Naive thymus-derived CD8-positive, alpha-beta T cell (primary cell): ENCODE measurements at places on chromosomes 16 and 17.
A peak's percentile ranks its signal among the peaks of the same experiment; 100 is the strongest.

DNA sequence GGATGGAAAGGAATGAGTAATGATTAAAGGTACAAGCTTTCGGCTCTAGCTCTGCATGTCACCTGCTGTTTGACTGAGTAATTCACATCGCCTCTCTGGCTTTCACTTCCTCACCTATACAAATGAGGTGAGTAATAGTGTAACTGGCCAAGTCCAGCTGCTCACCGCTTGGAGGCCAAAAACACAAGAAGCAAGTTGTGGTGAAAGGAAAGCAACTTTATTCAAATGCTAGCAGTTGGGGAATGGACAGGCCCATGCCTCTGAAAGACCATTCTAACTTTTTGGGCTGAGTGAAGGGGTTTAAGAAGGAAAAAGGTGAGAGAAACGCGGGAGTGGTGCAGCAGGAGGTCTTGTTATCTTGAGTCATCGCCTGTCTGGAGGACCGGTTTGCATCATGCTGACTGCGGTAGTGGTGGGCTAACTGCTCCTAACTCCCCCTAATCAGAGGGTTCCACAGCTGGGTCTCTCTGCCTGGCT lies 45.7 kb upstream of the CSNK2A2 start:
- H3K27ac ChIP-seq: no peak overlapping the region
- no peak overlapping the region for H3K4me3 ChIP-seq
- H3K36me3 ChIP-seq: no peaks in the 10 kb centered on the region
- no peaks in the 10 kb centered on the region for H3K4me1 ChIP-seq
- DNase-seq: no peak
- H3K27me3 ChIP-seq: peaks cover 48% of the 10 kb centered on the region

DNA sequence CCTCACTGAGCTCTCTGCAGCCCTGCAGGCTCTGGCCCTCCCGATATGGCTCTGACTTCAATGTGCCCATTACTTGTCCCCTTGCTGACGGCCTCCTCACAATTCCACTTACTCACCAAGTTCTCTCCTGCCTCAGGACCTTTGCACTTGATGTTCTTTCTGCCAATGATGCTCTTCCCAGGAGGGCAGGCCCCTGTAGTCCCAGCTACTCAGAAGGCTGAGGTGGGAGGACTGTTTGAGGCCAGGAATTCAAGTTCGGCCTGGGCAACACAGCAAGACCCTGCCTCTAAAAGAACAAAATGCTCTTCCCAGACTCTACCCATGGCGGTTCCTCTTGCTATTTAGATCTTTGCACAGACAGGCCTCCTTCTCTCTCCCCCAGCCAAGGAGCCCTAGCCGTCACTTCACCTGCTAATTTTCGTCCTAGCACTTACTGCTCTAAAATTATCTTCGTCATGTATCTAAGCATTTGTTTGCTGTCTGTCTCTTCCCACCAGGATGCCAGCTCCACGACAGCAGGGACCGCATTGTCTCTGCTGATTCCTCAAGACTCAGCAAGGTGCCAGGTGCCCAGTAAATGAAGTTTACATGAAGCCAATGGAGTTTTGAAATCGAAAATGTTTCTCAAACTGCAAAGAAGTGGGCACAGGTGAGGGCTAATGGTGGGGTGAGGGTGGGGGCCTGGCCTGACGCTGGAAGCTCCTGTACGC lies 626 bp upstream of the RAI1 start:
- peak overlapping the region; percentile 66 for H3K4me3 ChIP-seq
- no peak overlapping the region for H3K27ac ChIP-seq
- peaks cover 51% of the 10 kb centered on the region for H3K4me1 ChIP-seq
- no peaks in the 10 kb centered on the region for H3K27me3 ChIP-seq
- no peak for DNase-seq

GRCh38 chr17:57810721-57811637 lies 38.9 kb downstream of the MRPS23 start:
- DNase-seq: no peak
- H3K27ac ChIP-seq: no peak overlapping the region
- peaks cover 15% of the 10 kb centered on the region for H3K4me1 ChIP-seq
- peak overlapping the region; percentile 15 for H3K4me3 ChIP-seq
- no peaks in the 10 kb centered on the region for H3K36me3 ChIP-seq
- peaks cover 48% of the 10 kb centered on the region for H3K27me3 ChIP-seq

DNA sequence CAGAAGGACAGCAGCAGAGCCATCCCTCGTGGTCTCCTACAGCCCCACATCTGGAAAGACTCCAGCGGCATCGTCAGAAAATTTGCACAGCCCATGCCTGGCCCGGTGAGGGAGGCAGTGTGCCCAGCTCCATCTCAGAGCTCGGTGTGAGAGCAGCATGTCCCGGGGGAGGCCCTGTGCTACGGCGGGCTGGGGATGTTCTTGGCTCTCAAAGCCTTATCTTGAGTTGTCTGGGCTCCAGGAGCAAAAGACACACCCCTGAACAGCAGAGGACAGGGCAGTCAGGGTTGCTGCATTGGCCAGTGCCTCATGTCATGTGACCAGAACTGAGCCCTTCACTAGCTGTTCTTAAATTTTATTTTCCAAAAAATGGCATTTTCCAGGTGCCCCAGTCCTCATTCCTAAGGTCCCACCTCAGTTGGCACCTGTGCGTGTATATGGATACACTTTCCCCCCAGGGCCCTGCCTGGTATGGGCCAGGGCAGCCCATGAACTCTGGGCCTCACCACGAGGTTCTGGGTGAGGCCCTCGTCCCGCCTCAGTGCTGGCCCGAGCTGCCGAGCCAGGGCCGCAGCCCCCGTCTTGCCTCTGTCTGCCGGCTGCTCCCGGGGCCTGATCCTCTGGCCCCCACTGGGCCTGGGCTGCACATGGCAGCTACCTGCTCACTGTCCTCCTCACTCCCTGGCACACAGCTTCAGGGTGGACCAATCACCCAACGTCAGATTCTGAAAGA lies 3.0 kb downstream of the NUDT16L1 start:
- DNase-seq: no peak
- peak overlapping the region; percentile 34 for H3K27ac ChIP-seq
- H3K4me3 ChIP-seq: no peak overlapping the region
- H3K36me3 ChIP-seq: no peaks in the 10 kb centered on the region
- peaks cover 6% of the 10 kb centered on the region for H3K4me1 ChIP-seq

- peaks cover 14% of the 10 kb centered on the region for H3K27me3 ChIP-seq
- no peak overlapping the region for H3K4me3 ChIP-seq
- H3K4me1 ChIP-seq: peaks cover 37% of the 10 kb centered on the region
- H3K36me3 ChIP-seq: no peaks in the 10 kb centered on the region
- no peak for DNase-seq
Measured at GRCh38 chr16:57894390-57895080, 76.4 kb downstream of the CNGB1 start.

DNA sequence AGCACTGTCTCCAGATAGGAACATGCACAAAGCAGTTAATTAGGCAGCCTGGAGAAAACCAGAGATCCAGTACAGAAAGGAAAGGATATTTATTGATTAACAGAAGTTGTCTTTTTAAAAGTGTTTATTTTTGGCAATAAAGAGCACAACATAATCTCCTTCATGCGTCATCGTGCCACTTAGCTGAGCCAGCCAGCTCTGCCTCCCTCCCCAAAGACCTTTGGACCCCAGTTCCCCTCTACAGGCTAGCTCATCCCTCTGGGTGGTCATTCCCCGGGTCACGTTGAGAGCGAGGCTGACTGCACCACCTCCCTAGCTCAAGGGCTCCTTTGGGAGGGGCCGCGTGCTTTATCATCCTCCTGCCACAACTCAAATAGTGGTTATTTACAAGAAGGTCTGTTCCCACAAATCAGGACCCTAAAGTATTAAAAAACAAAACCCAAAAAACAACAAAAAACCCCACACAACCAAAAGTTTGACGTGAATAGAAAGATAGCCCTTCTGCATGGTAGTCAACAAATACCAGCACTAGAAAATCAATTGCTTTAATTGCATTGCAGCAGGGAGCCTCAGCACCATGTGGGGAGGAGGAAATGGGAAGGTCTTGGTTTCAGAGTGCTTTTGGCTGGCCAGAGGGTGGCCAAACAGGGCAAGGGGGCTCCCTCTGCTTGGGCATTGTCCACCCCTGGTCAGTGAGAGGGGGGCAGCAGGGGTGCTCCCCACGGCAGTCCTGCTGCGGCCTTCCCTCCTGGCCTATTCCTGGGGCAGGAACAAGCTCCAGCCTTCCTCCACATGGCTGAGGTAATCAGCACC lies 9.6 kb downstream of the POLR2C start:
- no peaks in the 10 kb centered on the region for H3K27me3 ChIP-seq
- no peak overlapping the region for H3K27ac ChIP-seq
- H3K4me1 ChIP-seq: peaks cover 14% of the 10 kb centered on the region
- peaks cover 3% of the 10 kb centered on the region for H3K36me3 ChIP-seq

DNA sequence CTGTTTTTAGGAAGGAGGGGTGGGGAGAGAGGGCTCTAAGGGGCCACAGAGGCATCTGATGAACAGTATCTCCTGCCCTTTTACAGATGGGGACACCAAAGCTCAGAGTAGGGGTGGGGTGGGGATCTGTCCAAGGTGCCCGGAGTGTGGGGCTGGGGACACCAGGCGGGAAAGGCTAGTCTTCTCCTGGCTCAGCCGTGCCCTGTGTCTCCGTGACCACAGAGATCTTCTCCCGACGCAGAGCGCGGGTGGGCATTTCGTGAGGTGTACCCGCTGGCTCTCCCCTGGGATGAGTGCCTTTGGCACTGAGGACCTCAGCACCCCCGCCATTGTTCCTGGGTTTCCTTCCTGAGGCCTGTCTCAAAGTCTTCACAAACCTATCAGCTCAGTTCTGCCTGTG lies 209.6 kb downstream of the NTN1 start:
- no peak overlapping the region for H3K27ac ChIP-seq
- no peaks in the 10 kb centered on the region for H3K27me3 ChIP-seq
- peaks cover 2% of the 10 kb centered on the region for H3K4me1 ChIP-seq
- no peak for DNase-seq
- H3K4me3 ChIP-seq: no peak overlapping the region

GRCh38 chr17:35374766-35375344 lies 1.4 kb upstream of the SLFN11 start:
- H3K36me3 ChIP-seq: no peaks in the 10 kb centered on the region
- no peak for DNase-seq
- no peaks in the 10 kb centered on the region for H3K27me3 ChIP-seq
- H3K27ac ChIP-seq: peak overlapping the region; percentile 100

GRCh38 chr16:86505185-86505898 lies 5.0 kb upstream of the FOXF1 start:
- no peaks in the 10 kb centered on the region for H3K36me3 ChIP-seq
- no peak for DNase-seq
- H3K4me3 ChIP-seq: peak overlapping the region; percentile 14
- no peak overlapping the region for H3K27ac ChIP-seq

- peaks cover 22% of the 10 kb centered on the region for H3K27me3 ChIP-seq
- no peak overlapping the region for H3K27ac ChIP-seq
- DNase-seq: no peak
- peaks cover 3% of the 10 kb centered on the region for H3K4me1 ChIP-seq
- no peaks in the 10 kb centered on the region for H3K36me3 ChIP-seq
Measured at GRCh38 chr16:5575121-5575520, 477.5 kb upstream of the EEF2KMT start.

GRCh38 chr16:86963600-86964575 lies 353.3 kb downstream of the C16orf95 start:
- peaks cover 6% of the 10 kb centered on the region for H3K27me3 ChIP-seq
- no peak overlapping the region for H3K27ac ChIP-seq
- DNase-seq: no peak
- H3K4me1 ChIP-seq: no peaks in the 10 kb centered on the region
- H3K4me3 ChIP-seq: no peak overlapping the region

GRCh38 chr17:32701871-32702270 lies 175.1 kb downstream of the MYO1D start:
- no peaks in the 10 kb centered on the region for H3K27me3 ChIP-seq
- H3K27ac ChIP-seq: no peak overlapping the region
- no peaks in the 10 kb centered on the region for H3K36me3 ChIP-seq
- DNase-seq: no peak

DNA sequence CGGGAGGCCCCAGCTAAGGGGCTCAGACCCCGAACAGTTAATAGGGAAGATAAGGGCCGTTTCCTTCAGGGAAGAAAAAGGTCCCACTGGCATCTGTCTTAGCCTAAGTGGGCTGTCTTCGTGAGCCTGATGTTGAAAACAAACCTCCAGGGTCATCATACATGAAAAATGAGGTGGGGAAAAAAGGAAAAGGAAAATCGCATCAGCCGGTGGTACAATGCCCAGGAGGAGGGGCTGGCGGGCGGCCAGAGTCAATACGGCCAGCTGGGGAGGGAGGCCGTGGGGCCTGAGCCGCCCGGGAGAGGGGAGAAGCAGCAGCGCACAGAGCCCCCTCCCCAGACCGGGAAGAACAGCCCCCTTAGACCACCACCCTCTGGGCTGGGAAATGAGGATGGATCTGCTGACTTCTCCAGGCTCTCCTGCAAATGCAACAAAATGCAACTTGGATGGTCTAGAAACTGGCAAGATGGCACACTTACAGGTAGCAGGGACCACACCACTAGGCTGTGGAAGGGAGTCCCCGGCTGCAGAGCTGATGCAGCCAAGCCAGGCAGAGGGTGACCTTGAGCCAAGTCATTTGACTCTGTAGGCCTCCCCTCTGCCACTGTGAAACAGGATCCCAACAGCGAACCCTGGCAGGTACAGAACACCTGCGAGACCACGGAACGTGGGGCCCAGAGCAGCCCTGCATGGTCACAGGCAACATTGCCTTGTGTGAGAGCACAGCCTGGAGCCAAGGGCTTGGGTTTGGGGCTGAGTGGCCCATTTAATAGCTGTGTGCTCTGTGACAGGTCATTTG lies 448.5 kb downstream of the SOX9 start:
- no peaks in the 10 kb centered on the region for H3K4me1 ChIP-seq
- H3K27ac ChIP-seq: no peak overlapping the region
- H3K36me3 ChIP-seq: no peaks in the 10 kb centered on the region
- H3K4me3 ChIP-seq: no peak overlapping the region
